MCF 10A (cell line): ENCODE measurements at places on chromosomes 1 and 21. TPM values are rescaled to one million over a fixed set of nuclear protein-coding genes. Genes with fewer than 3 reads are reported as not detected.
A peak's percentile ranks its signal among the peaks of the same experiment; 100 is the strongest.

GRCh38 chr1:241488739-241489138, 30.8 kb downstream of the FH start:
- no peak overlapping the region for H3K27ac ChIP-seq
- DNase-seq: no peak
- H3K4me1 ChIP-seq: peaks cover 7% of the 10 kb centered on the region
- no peak overlapping the region for H3K4me3 ChIP-seq
- peaks cover 18% of the 10 kb centered on the region for H3K36me3 ChIP-seq

GRCh38 chr1:17635811-17636210, 96.3 kb downstream of the ARHGEF10L start:
- H3K4me1 ChIP-seq: peaks cover 21% of the 10 kb centered on the region
- H3K4me3 ChIP-seq: no peak overlapping the region
- no peak for DNase-seq

- no peaks in the 10 kb centered on the region for H3K36me3 ChIP-seq
- DNase-seq: no peak
- H3K4me3 ChIP-seq: no peak overlapping the region
- peaks cover 27% of the 10 kb centered on the region for H3K27me3 ChIP-seq
- no peak overlapping the region for H3K27ac ChIP-seq
Measured at GRCh38 chr1:29839726-29840125, 603.4 kb downstream of the PTPRU start.

DNA sequence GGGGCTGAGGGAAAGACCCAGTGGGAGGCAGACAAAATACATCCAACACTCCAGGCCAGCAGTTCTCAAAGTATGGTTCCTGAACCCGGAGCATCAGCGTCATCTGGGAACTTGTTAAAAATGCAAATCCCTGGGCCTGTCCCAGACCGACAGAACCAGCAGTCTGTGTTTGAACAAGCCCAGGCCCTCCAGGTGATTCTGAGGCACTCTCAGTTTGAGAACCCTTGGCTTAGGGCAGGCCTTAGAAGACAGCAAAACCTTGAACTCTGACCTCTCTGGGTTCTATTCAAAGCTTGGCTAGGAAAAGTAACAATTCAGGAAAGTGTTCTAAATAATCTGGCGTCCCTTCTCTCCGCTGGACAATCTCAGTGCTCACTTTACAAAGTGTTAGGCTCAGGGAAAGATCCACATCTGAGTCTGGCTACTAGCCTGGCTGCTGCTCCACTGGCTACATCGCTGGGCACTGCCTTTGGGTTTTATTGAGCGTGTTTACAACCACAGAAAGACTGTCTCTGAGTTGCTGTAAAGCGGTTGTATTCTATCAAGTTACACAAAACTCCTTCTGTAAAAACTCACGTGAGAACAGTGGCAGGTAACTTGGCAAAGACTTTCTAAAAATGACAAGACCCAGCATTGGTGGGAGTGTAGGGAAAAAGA, 166.1 kb downstream of the HIVEP3 start:
- H3K4me3 ChIP-seq: no peak overlapping the region
- no peak for DNase-seq
- no peaks in the 10 kb centered on the region for H3K4me1 ChIP-seq
- H3K36me3 ChIP-seq: no peaks in the 10 kb centered on the region
- no peaks in the 10 kb centered on the region for H3K27me3 ChIP-seq

DNA sequence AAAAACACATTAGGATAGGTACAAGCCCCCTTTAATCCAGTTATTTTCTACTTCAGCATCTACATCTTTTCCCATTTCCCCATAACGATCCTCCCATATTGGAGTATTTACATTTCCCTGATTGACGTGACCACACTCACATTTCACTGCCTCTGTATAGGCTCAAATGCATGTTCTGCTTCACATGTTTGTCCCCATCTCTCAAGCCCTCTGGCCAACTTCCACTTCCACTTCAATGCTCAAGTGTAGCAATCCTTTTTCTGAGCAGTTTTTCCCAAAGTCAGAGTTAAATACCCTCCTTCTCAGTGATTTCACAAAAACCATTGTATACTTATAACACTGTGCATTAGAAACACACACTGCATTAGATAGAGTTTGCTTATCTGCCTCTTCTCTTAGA, 61.8 kb upstream of the TTLL7 start:
- no peaks in the 10 kb centered on the region for H3K27me3 ChIP-seq
- H3K36me3 ChIP-seq: no peaks in the 10 kb centered on the region
- no peak overlapping the region for H3K4me3 ChIP-seq
- no peak for DNase-seq
- no peak overlapping the region for H3K27ac ChIP-seq

DNA sequence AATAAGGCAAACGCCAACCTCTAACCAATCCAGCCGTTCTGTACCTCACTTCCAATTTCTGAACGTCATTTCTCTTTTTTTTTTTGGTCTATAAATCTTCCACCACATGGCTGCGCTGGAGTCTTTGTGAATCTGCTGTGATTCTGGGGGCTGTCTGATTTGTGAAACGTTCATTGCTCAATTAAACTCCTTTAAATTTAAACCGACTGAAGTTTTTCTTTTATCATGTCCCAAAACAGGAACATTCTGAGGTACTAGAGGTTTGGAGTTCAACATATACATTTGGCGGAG, 65.5 kb upstream of the BACH1 start:
- peaks cover 43% of the 10 kb centered on the region for H3K4me1 ChIP-seq
- H3K4me3 ChIP-seq: no peak overlapping the region
- no peaks in the 10 kb centered on the region for H3K27me3 ChIP-seq
- H3K27ac ChIP-seq: peak overlapping the region; percentile 89
- no peaks in the 10 kb centered on the region for H3K36me3 ChIP-seq

- no peaks in the 10 kb centered on the region for H3K36me3 ChIP-seq
- peaks cover 68% of the 10 kb centered on the region for H3K4me1 ChIP-seq
Measured at GRCh38 chr1:161080441-161081405, 8.6 kb downstream of the NECTIN4 start.

- H3K4me3 ChIP-seq: no peak overlapping the region
- no peaks in the 10 kb centered on the region for H3K4me1 ChIP-seq
- no peak overlapping the region for H3K27ac ChIP-seq
Measured at GRCh38 chr1:246450611-246451251, 56.3 kb downstream of the SMYD3 start.

GRCh38 chr1:230747890-230748800, 957 bp downstream of the CAPN9 start:
- no peak overlapping the region for H3K4me3 ChIP-seq
- no peak overlapping the region for H3K27ac ChIP-seq
- DNase-seq: no peak
- H3K36me3 ChIP-seq: no peaks in the 10 kb centered on the region

GRCh38 chr1:88753506-88753905, 69.4 kb downstream of the PKN2 start:
- H3K27me3 ChIP-seq: no peaks in the 10 kb centered on the region
- peaks cover 12% of the 10 kb centered on the region for H3K36me3 ChIP-seq
- DNase-seq: no peak
- no peak overlapping the region for H3K27ac ChIP-seq
- no peak overlapping the region for H3K4me3 ChIP-seq
- H3K4me1 ChIP-seq: no peaks in the 10 kb centered on the region

DNA sequence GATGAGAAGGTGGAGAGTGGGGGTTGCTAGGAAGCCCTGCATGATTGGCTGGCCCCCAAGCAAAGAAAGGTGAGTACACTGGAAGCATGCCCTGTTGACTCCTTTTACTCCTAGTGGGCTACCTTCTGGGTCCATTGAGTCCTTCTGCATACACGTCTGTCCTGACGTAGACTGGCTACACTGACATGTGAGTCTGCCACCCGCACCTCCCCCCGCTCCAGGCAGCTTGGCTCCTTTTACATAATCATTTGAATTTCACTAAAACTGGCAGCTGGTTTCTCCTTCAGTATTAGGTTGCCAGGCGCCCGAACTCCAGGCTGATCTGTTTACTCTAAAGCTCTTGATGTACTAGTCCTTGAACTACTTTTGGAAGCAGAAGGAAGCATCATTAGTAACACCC, 8.7 kb downstream of the MRPS21 start:
- no peak overlapping the region for H3K27ac ChIP-seq
- DNase-seq: no peak
- H3K4me1 ChIP-seq: no peaks in the 10 kb centered on the region
- H3K4me3 ChIP-seq: no peak overlapping the region
- peaks cover 100% of the 10 kb centered on the region for H3K36me3 ChIP-seq

DNA sequence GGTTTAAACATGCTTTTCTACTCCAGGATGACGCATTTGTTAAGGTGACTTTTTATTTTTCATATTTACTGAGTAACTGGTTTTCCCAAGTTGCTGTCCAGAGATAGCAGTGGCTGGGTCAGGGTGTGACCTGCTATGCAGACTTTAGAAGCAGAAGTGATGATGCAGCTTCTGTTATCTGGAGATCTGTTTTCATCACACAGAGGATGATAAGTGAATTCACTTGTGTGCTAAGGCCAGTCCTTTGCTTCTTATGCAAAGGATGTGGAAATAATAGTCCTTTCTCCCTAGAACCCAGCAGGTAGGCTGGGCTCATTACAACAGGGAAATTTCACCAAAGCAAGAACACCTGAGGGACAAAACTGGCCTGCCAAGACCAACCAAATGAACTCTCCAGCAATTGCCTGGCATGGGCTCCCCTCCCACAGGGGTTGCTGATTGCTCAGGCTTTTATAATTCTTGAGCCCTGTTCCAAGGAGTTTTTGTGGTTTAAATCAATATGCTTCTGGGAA, 97.8 kb upstream of the LPGAT1 start:
- DNase-seq: peak; percentile 73
- H3K4me3 ChIP-seq: no peak overlapping the region
- H3K27me3 ChIP-seq: no peaks in the 10 kb centered on the region
- H3K27ac ChIP-seq: peak overlapping the region; percentile 95
- H3K4me1 ChIP-seq: peaks cover 21% of the 10 kb centered on the region

DNA sequence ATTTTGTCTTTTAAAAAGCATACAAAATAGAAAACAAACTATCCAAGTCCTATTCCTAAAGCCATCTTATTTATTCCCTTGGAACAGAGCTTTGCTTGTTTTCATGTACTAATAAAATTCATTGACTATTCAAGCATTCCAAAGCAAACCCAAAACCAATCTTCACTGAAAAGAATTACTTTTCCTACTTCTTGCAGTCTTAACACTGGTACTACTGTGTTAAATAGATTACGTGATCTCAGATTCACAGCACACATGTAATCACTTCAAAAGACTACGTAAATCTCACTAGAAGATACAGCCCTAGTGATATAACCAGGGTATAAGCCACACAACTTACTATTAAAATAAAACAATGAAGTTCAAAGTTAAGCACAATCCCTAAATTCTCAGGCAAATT, 39.0 kb downstream of the ZZZ3 start:
- no peak overlapping the region for H3K4me3 ChIP-seq
- peaks cover 16% of the 10 kb centered on the region for H3K4me1 ChIP-seq
- no peaks in the 10 kb centered on the region for H3K27me3 ChIP-seq
- H3K36me3 ChIP-seq: peaks cover 57% of the 10 kb centered on the region
- no peak for DNase-seq
- H3K27ac ChIP-seq: no peak overlapping the region

GRCh38 chr1:89837036-89837481, 16.2 kb downstream of the LRRC8D start:
- no peaks in the 10 kb centered on the region for H3K27me3 ChIP-seq
- no peak for DNase-seq
- no peak overlapping the region for H3K4me3 ChIP-seq
- H3K4me1 ChIP-seq: peaks cover 6% of the 10 kb centered on the region

DNA sequence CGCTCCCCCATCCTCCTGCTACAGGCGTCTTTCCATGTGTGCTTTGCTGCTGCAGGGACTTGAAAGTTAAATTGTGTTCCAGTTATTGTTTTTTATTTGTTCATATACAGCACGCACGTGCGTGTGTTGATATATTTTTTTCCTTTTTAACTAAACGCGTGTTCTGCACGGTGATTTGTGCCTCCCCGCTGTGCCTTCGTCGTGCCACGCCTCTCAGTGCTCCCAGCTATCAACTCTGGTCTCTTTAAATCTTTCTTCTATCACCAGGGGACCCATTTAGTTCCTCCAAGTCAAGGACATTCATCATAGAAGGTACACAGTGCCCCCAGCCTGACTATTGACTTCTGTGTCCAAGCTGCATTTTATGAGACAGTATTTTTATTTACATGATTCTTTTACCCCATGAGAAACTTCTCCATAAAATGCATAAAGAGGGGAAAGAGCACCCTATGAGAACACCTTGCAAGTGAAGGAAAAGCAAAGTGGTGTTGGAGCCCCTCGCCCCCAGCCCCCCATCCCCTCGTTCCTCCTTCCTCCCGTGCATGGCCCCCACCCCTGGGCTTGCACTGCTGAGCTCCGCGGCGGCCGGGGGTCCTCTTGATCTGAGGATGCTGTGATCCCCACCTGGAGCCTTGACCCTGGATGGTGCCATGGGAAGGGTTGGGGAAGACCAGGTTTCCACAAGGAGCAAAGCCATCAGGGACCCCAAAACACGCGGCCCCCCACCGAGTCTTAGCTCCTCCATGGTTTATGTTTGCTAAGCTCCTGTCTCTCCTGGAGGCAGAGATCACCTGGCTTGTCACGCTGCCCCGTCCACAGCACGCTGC, 45.5 kb downstream of the KCNAB2 start:
- H3K36me3 ChIP-seq: peaks cover 6% of the 10 kb centered on the region
- no peaks in the 10 kb centered on the region for H3K4me1 ChIP-seq
- H3K4me3 ChIP-seq: no peak overlapping the region
- H3K27ac ChIP-seq: no peak overlapping the region
- no peak for DNase-seq
- H3K27me3 ChIP-seq: peaks cover 10% of the 10 kb centered on the region

DNA sequence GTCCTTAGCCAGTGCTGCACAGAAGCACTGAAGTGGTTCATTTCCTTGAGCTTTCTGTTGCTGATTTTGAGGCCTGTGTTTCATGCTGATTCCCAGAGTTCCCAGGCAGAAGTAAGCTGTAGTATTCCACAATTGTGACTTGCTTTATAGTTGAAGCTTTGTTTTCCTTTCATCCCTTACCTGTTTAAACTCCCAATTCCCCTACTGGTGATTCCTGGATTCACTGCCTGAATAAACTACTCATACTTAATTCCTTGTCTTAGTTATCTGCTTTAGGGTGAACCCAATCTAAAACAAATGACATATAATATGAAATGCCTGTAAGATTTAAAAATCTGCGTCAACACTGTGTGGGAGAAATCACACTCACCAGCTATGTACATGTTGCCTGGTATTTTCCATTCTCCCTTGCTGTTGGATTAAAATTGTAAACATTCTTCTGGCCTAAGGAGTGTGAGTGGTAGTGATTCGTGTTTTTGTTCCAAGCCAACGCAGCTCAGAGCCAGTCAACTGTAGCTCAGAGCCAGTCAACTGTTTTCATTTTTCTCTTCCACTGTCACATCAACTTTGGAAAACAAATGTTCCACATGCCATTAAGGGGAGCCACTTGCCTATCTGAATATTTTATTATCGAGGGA, 879.4 kb downstream of the MRPL39 start:
- no peaks in the 10 kb centered on the region for H3K36me3 ChIP-seq
- H3K4me1 ChIP-seq: no peaks in the 10 kb centered on the region
- no peak overlapping the region for H3K27ac ChIP-seq
- DNase-seq: no peak
- H3K4me3 ChIP-seq: no peak overlapping the region

- no peaks in the 10 kb centered on the region for H3K4me1 ChIP-seq
- H3K4me3 ChIP-seq: no peak overlapping the region
- H3K27ac ChIP-seq: no peak overlapping the region
- peaks cover 9% of the 10 kb centered on the region for H3K36me3 ChIP-seq
- no peak for DNase-seq
Measured at GRCh38 chr1:17648457-17649145, 106.5 kb upstream of the ACTL8 start.

Gene SLC30A10
- total RNA-seq: not detected in 2 replicates

Gene FMO2
- total RNA-seq: not detected in 2 replicates

Gene APCS
- not detected in 2 replicates for total RNA-seq

Gene SSBP3
- 6.5 and 8.6 TPM in 2 replicates for total RNA-seq

Gene NUDT4B
- total RNA-seq: not detected in 2 replicates

Gene LAD1
- total RNA-seq: 21.4 and 40.9 TPM in 2 replicates

Gene CERS2
- total RNA-seq: 270 TPM in 2 replicates

Gene CACHD1
- 2.9 and 3.9 TPM in 2 replicates for total RNA-seq

Gene UMODL1
- not detected in 2 replicates for total RNA-seq

Gene ARL8A
- 94.8 and 126 TPM in 2 replicates for total RNA-seq

Gene GUCA2A
- total RNA-seq: not detected in 2 replicates

Gene FYB2
- total RNA-seq: not detected in 2 replicates

Gene RNU1-4
- 1,539 and 1,606 TPM in 2 replicates for total RNA-seq

Gene DNALI1
- total RNA-seq: not detected in 2 replicates
